ENCODE measurements at places on chromosomes 1 and 21.
A peak's percentile ranks its signal among the peaks of the same experiment; 100 is the strongest.

DNA sequence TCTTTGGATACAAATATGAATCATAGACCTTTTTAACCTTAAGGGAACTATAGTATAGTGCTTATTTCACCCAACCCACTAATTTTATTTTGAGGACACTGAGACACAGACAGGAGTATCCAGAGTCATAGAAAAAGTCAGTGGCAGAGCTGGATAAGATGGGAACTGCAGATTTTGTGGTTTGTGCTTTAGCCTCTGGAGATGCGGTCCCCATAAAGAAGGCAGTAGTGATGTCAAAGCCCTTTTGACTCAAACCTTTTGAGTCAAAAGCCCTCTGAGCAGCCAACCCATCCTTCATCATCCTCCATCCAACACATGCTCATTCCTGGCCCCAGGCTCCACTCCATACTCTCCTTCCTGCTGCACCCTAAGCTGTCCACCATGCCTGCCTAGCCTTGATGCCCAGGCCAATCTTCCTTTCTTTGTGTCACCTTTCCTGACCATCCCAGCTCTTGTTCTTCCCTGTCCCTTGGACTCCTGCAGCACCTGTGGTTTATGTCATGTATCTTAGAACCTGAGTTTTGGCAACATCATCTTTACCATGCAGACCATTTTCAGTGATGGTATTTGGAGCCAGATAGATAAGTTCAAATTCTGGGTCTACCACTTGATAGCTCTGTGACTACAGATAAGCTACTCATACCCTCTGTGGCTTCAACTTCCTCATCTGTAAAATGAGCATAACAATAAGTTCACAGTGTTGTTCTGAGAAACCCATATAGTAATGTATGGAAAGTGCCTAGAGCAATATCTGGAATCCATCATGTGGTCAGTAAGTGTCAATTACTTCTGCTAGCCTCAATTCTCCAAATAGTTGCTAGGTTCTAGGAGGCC, 20.1 kb downstream of the SLAMF1 start:
- DNase-seq: no peak

DNA sequence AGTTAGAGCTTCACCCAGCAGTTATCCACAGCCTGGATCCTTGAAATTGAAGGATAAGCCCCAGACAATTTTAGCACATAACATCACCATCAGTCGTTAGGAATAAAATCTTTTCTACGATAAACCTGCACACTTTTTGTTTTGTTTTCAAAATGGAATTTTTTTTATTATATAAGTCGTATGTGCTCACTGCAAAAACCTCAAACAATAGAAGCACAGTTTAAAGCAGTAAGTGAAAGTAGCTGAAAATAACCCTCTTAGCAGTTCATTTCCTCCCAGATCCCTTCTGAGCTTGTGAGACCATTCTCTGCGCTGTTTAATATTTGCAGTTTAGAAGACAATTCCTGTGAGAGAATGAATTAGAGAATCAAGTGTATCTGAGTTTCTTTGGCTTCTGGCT, 38.3 kb downstream of the ELK4 start:
- peak; percentile 29 for DNase-seq

- no peak for DNase-seq
Observed at GRCh38 chr21:21137986-21138385, 139.8 kb downstream of the NCAM2 start.

- no peak for DNase-seq
Observed at GRCh38 chr1:8562222-8562621, 244.3 kb downstream of the SLC45A1 start.

- no peak for DNase-seq
Observed at GRCh38 chr1:93720956-93721626, 39.5 kb upstream of the BCAR3 start.

DNA sequence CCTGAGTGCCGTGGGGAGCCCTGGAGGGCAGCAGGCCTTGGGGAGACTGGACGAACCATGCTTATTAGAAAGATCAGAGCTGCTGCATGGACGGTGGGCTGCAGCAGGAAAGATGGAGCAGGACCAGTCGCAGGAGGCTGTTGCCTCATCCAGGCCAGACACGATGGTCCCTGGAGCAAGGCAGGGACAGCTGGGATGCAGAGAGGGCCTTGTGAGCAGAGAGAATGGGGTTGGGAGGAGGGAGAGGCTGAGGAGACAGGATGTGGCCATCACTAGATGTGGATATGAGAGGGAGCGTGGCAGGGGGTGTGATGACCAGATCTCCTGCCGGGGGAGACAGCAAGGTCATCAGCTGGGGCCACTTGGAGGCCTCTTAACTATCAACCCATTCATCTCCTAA, 727.6 kb downstream of the PTPRU start:
- DNase-seq: no peak

DNA sequence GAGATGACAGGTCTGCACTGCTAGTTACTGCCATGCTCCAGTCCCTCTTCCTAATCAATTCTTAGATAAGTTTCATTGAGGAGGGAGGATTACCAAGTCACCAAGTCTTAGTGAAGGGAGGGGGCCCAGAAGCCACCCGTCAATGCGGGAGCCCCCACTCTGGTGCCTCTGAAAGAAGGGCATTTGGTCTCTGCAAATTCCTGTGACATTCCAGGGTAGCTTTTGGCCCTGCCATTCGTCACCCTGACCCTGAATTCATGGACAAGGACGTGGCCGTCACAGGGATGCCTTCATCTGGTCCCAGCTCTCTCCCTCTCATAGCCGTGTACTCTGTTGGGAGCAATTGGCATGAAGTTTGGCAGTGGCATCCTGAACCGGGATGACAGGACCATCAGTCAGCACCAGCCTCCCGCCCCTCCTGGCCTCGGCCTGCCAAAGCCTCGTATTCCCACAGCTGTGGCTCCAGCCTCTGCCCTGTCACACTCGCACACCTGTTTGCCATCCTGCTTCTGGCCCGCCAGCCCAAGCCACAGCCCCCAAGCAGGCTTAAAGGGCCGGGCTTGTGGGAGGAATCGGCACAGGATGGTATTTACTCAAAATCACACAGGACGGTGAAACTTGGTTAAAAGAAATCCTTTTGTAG, 150.7 kb downstream of the CLIC6 start:
- DNase-seq: no peak

DNA sequence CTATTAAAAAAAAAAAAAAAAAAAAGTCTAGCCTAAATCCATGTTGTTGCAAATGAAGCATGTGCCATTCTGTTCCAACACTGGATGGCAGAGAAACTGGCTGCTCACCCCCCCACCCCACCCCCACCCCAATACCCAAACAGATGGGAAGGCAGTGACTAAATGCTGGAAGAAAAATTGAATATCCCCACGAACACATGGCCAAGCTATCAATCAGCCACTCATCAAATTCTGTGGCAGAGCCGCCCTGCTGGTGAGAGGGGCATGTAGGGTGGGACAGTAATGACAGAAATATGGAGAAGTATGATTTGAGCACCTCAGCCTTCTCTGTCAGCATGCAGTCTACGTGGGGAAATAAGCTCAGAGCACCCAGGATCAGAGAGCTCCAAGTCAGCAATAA, 34.1 kb downstream of the OPTC start:
- no peak for DNase-seq
